ENCODE measurements at places on chromosomes 4 and X. TPM values are rescaled to one million over a fixed set of nuclear protein-coding genes. Genes with fewer than 3 reads are reported as not detected.

Gene ETDA
- not detected for total RNA-seq

Gene GATA1
- not detected for total RNA-seq

Gene ARR3
- not detected for total RNA-seq

Gene TMPRSS11B
- not detected for total RNA-seq

Gene KLB
- 0.08 TPM for total RNA-seq

Gene TMEM165
- total RNA-seq, result 51.9 TPM

Gene GABRQ
- total RNA-seq, result 0.17 TPM

Gene ANKRD17
- 23.3 TPM for total RNA-seq

Gene FGFR3
- 1.9 TPM for total RNA-seq

Gene RAB9B
- not detected for total RNA-seq

Gene MAB21L2
- not detected for total RNA-seq

Gene ZAR1
- 0.12 TPM for total RNA-seq

Gene USP26
- total RNA-seq, result not detected

Gene LGI2
- 0.08 TPM for total RNA-seq

Gene MAGEA3
- 2.8 TPM for total RNA-seq

Gene TIMM8A
- total RNA-seq, result 27.8 TPM

Gene HSD17B13
- total RNA-seq, result not detected

Gene FRMPD4
- total RNA-seq, result 0.07 TPM

Gene CCNQ
- total RNA-seq, result 59.8 TPM

Gene PNCK
- 0.16 TPM for total RNA-seq

Gene NIPAL1
- total RNA-seq, result 0.78 TPM

Gene CT45A9
- total RNA-seq, result not detected

Gene CDKL2
- total RNA-seq, result 0.82 TPM

Gene SPANXC
- total RNA-seq, result not detected

Gene TRO
- total RNA-seq, result 0.96 TPM

Gene TNMD
- total RNA-seq, result not detected

Gene PPP1R3F
- total RNA-seq, result 2.2 TPM

Gene TCEAL5
- not detected for total RNA-seq

Gene FMR1NB
- not detected for total RNA-seq

Gene NEIL3
- total RNA-seq, result 9.5 TPM

Gene CXCL13
- not detected for total RNA-seq

Gene P2RY8
- not detected for total RNA-seq

Gene MMRN1
- total RNA-seq, result not detected

Gene ADRA2C
- total RNA-seq, result 11.9 TPM

Gene AMTN
- not detected for total RNA-seq

Gene CXCL6
- not detected for total RNA-seq

Gene CFP
- 1.2 TPM for total RNA-seq

Gene F8A1
- 94.8 TPM for total RNA-seq

Gene MAGED4
- 10.2 TPM for total RNA-seq

Gene ARMCX5
- 10.4 TPM for total RNA-seq

Gene MAGEH1
- 7.8 TPM for total RNA-seq

Gene STBD1
- total RNA-seq, result 12.7 TPM

Gene CENPVL2
- not detected for total RNA-seq

Gene CABS1
- not detected for total RNA-seq

Gene BTK
- total RNA-seq, result 0.20 TPM

Gene TLR3
- 0.38 TPM for total RNA-seq

Gene RBM46
- total RNA-seq, result not detected

Gene TRIM75
- total RNA-seq, result not detected

Gene SCD5
- total RNA-seq, result 6.8 TPM

Gene SLC25A4
- total RNA-seq, result 14.7 TPM
